Activated CD4-positive, alpha-beta T cell treated with anti-CD3 and anti-CD28 coated beads for 48 hours (primary cell): ENCODE measurements at places on chromosomes 1 and 21.

DNA sequence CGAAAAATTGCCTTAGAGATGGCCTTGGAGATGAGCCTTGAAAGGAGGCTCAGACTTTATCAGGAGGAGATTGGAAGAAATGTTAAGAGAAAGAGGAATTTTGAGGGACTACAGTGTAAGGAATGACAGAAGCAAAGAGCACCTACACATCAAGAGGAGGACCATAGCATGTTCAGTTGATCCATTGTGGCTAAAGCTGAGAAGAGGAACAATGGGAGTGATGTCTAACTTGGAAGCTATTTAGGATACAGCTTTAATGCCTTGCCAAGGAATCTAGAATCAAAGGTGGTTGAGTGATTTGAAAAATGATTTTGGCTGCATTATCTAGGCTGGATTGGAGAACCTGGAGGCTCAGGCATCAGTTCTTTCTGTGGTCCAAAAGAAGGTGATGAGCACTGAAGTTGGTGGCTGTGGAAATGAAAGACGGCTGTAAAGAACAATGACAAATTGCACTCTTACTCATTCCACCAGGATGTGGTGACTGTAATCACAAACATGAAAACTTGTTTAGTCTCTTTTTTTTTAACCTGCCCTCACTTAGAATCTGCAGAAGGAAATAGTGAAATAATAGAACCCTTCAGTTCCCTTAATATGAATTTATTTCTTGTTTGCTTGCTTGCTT, 11.3 kb downstream of the FAM20B start:
- peak; percentile 37 for DNase-seq

GRCh38 chr1:31531177-31531999, 44.9 kb upstream of the TINAGL1 start:
- DNase-seq = no peak

GRCh38 chr1:208019257-208019656, 108.3 kb upstream of the CD34 start:
- no peak for DNase-seq

GRCh38 chr1:235910357-235911299, 43.9 kb upstream of the LYST start:
- peak; percentile 66 for DNase-seq

DNA sequence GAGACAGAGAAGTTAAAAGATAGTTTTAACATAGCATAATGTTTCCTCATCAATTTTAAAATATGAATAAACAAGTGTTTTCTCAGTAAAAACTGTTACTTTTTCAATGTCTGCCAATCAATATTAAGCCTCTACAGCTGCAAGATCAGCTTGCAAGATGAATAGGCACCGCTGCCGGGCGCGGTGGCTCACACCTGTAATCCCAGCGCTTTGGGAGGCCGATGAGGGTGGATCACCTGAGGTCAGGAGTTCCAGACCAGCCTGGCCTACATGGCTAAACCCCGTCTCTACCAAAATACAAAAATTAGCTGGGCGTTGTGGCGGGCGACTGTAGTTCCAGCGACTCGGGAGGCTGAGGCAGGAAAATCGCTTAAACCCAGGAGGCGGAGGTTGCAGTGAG, 54.8 kb upstream of the SH3GLB1 start:
- DNase-seq = no peak

DNA sequence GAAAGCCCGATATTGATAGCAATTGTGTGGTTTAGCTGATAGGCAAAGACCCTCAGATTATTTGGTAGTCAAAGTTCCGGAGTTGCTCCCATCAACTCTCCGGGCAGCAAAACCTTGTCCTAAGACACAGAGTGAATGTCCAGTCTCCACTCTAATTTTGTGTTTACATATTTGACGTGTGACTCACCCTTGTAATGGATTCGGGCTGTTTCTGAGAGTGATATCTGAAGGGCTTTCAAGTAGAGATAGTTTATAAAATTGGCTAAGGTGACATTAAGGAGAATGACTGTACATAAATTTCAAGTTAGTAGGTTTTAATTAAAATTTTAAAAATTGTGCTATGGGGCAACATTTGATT, 154.2 kb downstream of the CNIH3 start:
- DNase-seq = no peak

- no peak for DNase-seq
Observed at GRCh38 chr1:36871146-36871971, 163.0 kb downstream of the GRIK3 start.

DNA sequence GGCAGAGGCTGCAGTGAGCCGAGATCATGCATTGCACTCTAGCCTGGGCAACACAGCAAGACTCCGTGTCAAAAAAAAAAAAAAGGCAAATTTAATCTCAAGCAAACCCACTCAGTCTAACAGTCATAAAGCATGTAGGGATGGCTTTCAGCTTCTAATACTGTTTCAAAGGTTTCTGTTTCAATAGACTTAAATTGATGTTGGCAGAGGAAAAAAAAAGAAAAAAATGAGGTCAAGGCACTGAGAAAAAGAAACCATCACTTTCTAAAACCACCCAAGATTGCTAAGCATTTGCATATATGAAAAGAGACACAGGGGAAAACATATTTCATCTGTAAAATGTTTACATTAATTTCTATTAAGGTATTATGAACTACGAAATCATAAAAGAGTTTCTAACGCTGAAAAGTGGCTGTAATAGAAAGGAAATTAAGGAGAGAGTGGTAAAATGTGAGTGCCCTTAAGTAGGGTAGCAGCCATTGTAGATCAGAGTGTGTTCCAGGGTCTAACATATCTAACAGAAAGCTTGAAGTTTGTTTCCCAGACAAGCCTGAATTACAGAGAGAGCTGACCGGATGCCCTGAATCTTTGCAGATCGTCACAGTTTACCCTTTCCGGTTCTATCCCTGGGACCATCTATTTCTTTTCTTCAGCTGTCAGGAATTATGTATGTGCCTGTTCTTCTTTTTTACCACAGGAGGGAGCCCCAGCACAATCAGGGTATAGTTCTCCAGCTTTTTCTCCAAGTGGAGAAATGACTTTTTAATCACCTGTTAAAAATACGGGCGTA, 70.0 kb downstream of the PLD5 start:
- DNase-seq = no peak

DNA sequence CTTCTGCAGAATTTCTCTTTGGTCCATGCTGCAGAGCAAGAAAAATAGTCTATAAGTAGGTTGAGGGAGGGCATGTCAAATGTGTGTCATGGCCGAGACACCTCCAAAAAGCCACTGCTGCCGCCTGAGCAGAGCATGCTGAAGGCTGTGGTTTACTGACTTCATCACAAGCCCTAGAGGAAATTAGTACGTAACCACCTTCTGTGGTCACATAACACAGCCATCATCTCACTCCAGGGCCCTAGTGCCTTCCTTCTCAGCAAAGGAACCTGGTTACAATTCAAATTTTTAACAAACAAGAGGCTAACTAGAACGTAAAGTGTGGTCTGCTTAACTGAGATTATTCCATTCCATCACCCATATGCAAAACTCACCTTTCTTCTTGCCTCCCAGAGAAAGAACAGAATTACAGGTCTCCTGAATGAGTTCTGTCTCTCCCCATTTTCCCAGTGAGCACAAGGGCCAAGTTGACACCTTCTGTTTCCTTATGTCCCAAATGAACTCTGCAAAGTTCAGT, at the start of gene PTPN22:
Gene PTPN22, minus strand, starts transcription at position 116 of the 517 bp plus-strand sequence.
- peak; percentile 87 for DNase-seq

GRCh38 chr1:145750426-145750825, 31.1 kb downstream of the CD160 start:
- no peak for DNase-seq

DNA sequence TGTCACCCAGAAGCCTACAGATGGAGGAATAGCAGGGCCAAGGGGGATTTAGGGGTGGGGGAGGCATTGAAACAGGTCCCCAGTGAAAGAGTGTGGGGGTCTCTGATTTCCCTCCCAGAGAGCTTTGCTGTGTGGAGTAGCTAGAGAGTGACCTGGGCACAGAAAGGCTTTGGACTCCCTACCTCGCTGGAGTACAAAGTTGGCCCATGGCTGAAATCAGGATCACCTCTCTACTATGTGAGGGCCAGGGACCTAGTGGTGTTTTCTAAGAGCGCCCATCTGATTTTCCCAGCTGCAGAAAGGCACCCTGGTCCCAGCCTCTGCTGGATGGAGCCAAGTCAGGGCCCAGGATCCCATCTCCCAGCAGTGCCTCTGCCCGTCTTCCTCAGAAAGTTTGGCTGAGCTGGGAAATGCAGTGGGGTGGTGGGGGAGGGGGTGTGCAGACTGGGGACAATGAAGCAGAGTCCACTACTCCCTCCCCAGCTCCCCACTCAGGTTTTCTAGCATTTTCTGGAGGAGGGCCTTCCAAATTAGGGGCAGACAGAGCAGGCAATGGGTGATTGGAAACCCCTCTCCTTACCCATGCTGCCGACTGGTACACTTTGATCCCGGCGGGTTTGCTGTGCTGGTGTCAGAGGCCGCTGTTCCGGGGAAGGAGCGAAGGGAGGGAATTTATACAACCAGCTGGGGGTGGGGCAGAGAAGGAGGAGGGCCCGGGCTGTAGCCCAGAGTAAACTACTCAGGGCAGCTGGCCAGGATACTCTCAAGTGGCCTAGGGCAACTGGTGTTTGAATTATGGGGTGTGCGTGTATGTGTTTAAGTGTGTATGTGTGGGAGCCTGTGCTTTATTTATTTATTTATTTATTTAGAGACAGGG, at the start of gene SELENBP1:
Gene SELENBP1, minus strand, starts transcription at position 648 of the 877 bp plus-strand sequence. Its CDS starts 64 bp downstream, at position 584.
- no peak for DNase-seq

GRCh38 chr1:162631546-162632191, 595 bp upstream of the DDR2 start:
- DNase-seq = no peak

DNA sequence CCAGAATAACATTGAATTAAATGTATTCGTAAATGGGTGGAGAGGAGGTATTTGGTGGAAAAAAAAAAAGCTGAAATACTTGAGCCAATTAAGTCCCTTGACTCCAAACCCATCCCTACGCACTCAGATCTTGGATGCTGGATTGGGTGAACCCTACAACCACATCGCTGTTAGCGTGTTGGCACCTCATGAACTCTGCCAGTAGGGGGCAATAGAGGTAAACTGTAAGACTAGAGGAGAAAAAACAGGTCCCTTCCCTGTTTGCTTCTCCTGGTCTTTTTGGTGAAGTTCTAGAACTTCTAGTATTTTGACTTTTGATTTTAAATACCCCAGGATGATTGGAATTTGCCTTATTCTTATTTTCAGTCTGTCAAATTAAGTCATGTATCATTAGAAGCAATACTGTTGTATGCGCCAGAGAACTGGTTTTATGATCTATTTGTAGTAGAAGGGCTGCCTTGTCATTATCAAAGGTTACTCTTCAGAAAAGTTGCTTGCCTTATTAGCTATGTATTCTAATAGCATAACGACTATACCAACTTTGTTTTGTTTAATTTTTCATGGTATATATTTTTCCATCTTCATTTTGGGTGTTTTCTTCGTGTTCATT, 1.9 kb upstream of the OR13G1 start:
- DNase-seq = peak; percentile 57

DNA sequence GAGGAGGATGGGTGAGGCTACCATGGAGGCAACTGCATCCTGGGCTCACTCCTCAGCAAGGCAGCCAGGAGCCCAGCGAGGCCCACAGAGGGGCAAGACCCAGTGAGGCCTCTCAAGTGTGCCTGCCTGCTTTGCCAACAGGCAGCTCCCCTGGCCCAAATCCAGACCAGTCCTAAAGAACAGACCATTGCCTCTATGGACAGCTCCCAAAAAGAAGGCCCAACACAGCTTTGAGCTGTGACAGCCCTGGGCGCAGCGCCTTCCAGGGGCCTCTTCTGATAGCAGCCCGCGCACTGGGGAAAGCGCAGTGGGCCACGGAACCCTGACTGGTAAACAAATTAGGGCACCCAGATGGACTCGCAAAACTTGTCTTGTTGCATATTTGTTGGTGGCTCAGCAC, 25.5 kb downstream of the C1orf198 start:
- no peak for DNase-seq

DNA sequence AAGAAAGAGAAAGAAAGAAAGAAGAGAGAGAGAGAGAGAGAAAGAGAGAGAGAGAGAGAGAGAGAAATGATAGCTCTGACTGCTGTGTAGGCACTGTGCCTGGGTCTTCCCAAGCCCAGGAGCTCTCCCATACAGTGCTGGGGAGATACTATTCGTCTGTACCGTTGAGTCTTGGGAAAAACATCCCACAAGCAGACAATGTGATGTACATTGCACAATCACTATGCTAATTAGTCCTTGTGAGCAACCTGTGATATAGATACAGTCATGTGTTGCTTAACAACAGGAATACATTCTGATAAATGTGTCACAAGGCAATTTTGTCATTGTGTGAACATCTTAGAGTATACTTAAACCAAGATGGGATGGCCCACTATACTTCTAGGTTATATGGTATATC, 381.0 kb downstream of the HHAT start:
- no peak for DNase-seq

GRCh38 chr1:151585622-151586021, 26.2 kb upstream of the SNX27 start:
- no peak for DNase-seq

DNA sequence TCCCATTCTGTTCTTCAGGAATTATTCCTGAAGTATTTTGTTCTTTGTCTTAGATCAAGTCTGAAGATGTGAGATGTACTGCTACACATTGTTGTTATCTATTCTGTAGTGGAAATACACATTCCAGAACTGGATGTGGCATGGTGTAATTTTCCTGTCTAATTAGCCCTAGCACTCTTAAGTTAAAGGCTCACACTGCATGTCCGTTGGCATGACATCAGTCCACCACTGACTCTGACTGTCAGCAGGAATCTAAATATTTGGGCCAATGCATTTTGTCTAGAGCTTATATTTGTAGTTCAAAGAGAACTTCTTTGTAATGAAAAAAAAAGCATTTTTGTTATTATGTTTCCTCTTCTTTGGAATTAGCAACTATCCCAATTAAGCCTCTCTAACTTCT, 201.0 kb downstream of the S1PR1 start:
- no peak for DNase-seq

DNA sequence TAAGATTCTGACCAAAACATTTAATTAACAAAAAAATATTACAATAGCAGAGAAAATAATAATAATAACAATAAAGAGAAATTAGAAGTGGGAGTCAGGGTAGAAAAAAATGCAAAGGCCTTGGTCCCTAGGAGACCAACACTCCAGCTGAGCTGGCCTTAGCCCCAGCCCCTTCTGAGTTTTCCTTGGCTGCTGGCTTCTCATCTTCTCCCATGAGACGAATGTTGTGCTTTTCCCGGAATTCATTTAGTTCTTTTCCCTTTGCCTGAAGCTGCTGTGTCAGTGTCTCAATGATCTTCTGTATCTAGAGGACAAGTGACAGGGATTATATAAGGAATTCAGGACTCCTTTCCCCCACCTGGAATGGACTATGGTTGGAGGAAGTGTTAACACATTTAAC, 2.4 kb downstream of the KLHDC9 start:
- no peak for DNase-seq

- no peak for DNase-seq
Observed at GRCh38 chr21:45530423-45531113, 11.7 kb downstream of the SLC19A1 start.
